Suppressor macrophage treated with lipopolysaccharide for 4 hours (primary cell): ENCODE measurements at places on chromosomes 12 and 14.

DNA sequence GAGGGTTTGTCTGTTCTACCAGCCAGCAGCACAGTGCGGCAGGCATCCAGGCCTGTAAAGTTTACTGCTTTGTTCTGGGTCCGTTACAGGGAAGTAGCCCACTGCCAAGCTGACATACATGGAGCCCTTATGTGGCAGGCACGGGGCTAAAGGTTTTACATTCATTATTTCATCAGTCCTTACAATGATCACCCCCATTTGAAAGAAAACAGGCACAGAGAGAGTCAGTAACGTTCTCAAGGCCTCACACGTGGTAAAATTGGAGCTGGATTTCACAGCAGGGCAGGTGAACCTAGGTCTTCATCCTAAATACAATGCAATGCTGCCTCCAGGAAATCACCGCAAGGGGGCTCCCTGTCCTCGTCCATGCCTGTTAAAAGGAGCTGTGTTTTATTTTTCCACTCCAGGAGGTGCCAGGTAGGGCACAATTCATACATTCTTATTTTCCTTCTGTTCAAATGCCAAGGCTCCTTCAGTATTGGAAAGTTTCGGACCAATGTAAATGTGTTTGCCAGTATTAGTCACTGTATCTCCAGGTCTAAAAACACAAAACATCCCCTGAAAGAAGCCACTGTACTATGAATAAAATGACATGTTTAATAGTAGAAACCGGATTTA is 172.2 kb upstream of the GZMB start:
- peak; percentile 60 for DNase-seq

GRCh38 chr14:89672636-89673511 is 255.8 kb upstream of the FOXN3 start:
- DNase-seq: peak; percentile 32

GRCh38 chr12:92289629-92290349 is 144.1 kb upstream of the BTG1 start:
- no peak for DNase-seq

GRCh38 chr12:27766587-27766986 is 13.4 kb upstream of the KLHL42 start:
- no peak for DNase-seq

DNA sequence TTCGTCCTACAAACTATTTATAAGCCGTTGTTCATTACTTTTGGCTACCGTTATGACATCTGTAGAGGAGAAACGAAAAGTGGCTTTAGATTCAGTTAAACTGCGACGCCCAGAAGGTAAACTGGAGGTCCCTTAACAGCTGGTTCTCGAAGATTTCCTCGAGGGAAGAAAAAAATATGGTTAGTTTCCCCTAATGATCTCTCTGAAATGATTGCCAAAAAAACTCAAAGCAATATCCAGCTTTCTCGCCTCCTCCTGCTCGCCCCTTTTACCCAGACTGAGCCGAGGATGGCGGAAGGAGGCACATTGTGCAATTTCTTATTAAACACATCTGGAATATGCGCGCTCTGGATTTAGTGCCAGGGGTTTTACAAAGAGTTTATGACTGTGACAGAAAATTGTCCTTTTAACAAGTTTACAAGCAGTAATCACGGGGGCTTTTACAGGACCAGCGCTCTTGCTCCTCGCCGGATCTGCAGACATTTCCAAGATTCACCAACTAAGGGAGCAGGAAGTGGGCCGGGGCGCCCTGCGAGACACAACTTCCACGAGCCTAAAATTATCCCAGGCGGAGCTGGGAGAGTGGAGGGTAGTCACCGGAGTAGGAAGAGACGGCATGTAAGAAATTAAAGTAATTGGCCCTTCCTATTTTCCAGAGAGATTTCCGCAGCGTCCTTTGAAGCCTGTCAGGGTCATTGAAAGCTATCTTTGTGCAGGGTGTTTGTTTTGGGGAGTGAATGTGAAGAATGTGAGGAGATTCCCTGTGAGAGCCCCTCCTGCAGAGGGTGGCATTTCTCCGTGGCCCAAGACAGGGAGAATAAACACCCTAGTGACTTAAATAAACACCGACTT is 5.6 kb downstream of the SIX1 start:
- DNase-seq: no peak

GRCh38 chr14:69038455-69039287 is 59.6 kb upstream of the ACTN1 start:
- DNase-seq: no peak

- no peak for DNase-seq
These were observed 69.7 kb upstream of the BTG1 start for GRCh38 chr12:92215358-92215757.

DNA sequence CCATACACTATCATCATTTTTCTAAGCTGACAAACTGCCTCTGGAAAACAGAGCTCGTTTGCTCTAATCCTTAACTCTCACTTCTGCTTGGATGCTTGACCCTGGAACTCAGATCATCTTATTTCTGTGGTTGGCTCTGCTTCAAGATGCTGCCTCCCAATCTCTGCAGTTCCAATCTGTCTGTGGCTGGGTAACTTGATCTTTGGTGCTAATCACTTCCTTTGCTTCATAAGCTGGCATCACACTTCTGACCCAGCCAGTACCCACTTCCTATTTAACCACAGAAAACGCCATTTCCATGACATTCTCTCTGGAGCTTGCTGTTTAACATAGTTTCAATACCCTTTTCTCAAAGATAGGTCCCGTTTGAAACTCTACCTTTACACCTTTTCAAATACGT is 254.2 kb downstream of the ACSS3 start:
- DNase-seq: no peak

DNA sequence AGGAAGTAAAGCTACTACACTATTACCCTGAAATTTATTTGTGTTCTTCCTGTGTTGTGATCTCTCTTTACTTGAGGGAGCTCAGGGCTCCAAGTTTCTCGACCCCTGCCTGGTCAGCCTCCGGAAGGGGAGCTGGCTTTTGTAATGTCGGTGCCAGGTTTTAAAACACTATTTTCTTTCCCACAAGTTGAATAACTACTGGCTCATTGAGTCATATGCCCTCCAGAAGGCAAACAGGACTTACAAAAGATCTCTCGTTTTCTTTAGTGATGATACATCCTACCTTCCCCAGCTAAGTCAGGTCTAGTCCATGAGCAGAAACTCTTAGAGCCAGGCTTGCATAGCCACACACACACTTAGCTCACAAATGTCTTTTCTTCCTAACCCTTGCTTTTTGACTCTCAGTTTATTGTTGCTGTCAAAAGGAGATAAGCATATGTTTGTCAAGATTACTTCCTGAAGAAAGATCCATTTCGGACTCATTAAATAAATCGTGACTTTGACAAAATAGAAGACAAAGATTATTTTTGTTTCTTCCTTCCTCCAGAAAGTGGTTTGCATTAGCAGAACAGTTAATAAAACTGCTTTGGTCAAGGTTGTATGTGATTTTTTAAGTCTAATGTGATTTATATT is 209.8 kb upstream of the FLRT2 start:
- no peak for DNase-seq

DNA sequence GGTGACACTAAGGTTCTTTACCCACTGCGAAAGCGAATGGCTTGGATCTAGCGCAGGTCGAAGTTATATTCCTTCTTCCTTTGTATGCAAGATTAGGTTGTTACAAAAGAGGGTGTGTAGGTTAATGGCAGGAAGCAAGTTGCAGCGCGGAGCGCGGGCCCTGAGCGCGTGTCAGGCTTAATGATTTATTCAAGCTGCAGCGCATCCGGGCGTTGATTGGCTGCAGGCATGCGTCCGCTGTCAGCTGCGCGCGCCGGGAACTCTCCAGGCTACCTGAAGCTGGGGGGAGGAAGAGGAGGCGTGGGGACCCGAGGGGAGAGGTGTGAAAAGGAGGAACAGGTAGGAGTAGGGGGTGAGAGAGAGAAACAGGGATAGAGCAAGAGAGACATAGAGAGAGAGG is 7.4 kb downstream of the ASCL1 start:
- no peak for DNase-seq

DNA sequence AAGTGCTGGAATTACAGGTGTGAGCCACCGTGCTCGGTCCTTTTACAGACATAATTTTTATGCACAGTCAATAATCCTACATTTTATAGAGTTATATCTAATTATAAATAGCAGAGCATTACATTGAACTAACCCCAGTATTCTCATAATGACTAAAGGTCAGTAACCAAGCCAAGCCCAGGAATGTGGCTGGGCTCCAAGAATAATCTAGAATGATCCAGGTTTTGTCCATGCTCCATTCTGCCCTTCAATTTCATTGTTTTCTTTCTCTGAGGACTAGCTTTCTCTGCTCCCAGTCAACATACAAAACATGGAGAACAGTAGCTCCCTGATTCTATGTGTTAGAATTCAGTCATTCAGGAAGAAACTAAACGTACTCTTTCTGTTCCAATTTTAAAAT is 92.1 kb upstream of the KRR1 start:
- no peak for DNase-seq

GRCh38 chr14:89458713-89459420 is 41.8 kb upstream of the FOXN3 start:
- peak; percentile 83 for DNase-seq

- no peak for DNase-seq
These were observed 148.5 kb downstream of the FOXN3 start for GRCh38 chr14:89268514-89268913.

GRCh38 chr14:83467811-83468210 is 1934.2 kb upstream of the SEL1L start:
- DNase-seq: no peak

DNA sequence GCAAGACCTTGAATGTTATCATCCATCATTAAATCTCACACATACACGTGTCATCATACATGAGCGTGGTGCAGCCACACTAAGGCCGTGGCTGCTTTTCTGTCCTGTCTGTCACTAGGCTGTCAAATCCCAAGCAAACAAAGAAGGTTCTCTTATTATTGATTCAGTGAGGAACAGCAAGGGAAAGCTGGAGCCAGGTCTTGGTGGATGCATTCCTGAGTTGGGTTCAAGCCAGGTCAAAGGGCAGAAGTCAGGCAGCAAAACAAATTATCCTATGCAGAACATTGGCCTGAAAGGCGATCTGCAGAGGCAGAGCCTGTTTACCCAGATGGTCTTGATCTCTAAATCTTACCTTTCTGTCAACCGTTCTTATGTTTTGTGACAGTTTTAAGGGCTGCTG is 252.3 kb downstream of the NEDD1 start:
- DNase-seq: no peak

- peak; percentile 35 for DNase-seq
These were observed 234.7 kb upstream of the E2F7 start for GRCh38 chr12:77299910-77300669.

GRCh38 chr14:33764876-33765650 is 185.8 kb downstream of the EGLN3 start:
- no peak for DNase-seq

DNA sequence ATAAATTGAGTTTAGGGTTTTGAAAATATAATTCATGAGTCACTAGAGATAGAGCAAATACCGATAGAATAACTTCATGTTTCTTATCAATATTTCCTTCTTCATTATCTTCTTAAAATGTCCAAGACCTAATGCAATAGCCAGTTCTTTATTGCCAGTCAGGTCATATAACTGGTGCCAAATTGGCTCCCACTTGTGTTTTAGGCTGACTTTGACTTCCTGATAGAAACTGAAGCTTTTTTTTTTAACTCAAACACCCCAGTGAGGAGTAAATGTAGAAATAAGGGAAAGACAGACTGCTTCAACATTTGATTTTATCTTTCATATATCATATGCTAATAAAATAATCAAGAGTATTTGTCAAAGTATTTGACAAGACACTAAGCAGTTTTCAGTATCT is 80.7 kb downstream of the ARMH4 start:
- DNase-seq: no peak

DNA sequence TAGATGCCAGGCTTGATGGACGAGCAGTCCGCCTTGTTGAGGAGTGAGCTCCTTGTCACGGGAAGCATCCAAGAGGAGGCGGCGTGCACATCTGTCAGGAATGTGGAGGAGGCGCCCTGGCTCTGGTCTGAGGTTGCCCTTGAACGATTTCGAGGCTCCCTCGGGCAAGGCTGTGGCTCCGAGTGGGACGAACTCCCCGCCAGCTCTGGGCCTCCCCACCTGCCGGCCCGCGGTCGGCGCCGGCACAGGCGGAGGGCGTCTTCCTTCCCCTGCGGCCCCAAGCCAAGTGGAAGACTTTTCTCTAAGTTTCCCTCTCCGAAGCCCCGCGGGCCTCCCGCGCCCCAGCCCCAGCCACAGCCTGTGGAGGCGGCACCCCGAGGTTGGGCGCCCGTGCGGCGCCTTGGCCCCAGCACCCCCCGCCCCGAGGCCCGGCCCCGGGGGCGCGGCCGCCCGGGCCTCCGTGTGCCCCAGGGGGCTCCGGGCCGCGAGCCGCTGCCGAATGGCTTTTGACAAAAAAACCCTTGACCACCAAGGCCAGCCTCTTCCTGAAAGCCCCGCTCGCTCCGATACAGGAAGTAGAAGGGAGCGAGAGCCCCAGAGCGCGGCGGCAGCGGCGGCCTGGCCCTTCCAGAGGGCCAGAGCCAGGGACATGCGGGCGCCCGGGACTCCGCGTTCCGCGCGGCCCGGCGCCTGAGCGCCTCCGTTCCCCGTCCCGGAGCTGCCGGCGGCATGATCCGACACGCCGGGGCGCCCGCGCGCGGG is at the start of gene RIN3:
TSS of gene RIN3 (plus strand) at position 578 of the 762 bp plus-strand sequence. CDS start at position 730, 152 bp downstream.
- peak; percentile 83 for DNase-seq

GRCh38 chr14:89237921-89238529 is 179.0 kb downstream of the FOXN3 start:
- no peak for DNase-seq

DNA sequence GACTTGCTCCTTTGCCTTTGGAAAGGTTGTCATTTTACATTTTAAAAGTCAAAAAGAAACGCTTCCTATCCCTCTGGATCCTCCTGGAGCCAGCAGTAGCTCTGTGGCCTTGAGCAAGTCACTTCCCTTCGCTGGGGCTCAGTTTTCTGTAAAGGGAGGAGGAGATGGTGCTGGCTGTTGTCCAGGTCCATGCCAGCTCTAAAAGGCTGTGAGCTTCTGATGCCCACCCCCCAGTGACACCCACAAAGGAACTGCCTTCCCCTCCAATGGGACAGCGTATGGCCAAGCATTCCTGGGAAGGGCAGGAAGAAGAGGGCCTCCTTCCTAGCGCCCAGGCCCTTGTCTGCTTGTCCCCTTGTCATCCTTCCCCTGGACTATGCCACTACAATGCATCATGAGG is 81.5 kb downstream of the NTF3 start:
- DNase-seq: no peak

- DNase-seq: no peak
These were observed 1434.5 kb downstream of the LRFN5 start for GRCh38 chr14:43041207-43041606.

DNA sequence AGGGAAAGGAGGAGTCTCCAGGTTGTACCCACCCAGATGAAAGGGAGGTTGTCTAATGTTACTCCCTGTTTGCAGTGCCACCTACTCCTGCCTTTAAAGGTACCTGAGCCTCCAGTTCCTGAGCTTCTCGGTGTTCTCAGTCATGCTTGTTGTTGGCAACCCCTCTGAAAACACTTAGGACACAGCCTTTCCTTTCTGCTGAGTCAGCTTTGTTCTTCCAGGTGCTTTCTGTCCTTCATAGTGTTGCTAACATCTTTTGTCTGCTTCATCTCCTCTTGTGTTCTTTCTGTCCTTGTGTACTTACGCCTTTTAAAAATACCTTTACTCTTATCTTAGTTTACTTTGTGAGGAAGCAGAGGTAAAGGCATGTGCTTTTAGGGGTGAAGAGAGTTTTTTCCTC is 97.0 kb upstream of the NEDD1 start:
- no peak for DNase-seq
